ENCODE measurements at places on chromosomes 3 and 15. TPM values are rescaled to one million over a fixed set of nuclear protein-coding genes. Genes with fewer than 3 reads are reported as not detected.

Gene TAGLN3
- polyA plus RNA-seq: 2.5 TPM

Gene NCK1
- polyA plus RNA-seq: 48.3 TPM

Gene SMCO1
- polyA plus RNA-seq: not detected

Gene TMCO5A
- not detected for polyA plus RNA-seq

All from right renal pelvis (tissue), 4 donors.